ENCODE measurements at places on chromosomes 2 and 18. TPM values are rescaled to one million over a fixed set of nuclear protein-coding genes. Genes with fewer than 3 reads are reported as not detected.

The SAG gene
- not detected for total RNA-seq

The GREB1L gene
- 1.6 TPM for total RNA-seq

The WNT6 gene
- total RNA-seq: not detected

The LINC00305 gene
- not detected for total RNA-seq

The EVA1A gene
- 5.1 TPM for total RNA-seq

The DES gene
- not detected for total RNA-seq

The CAPN14 gene
- 1.4 TPM for total RNA-seq

The FEZ2 gene
- 60.9 TPM for total RNA-seq

The NAT8 gene
- total RNA-seq: not detected

The CD8B gene
- total RNA-seq: not detected

The CDH20 gene
- total RNA-seq: not detected

The STPG4 gene
- total RNA-seq: 0.07 TPM

Data from nasal cavity respiratory epithelium epithelial cell of viscerocranial mucosa (primary cell).